ENCODE measurements at places on chromosomes 1 and 21.

- no peak for DNase-seq
Observed at GRCh38 chr1:240474133-240474614, 137.8 kb downstream of the GREM2 start.

DNA sequence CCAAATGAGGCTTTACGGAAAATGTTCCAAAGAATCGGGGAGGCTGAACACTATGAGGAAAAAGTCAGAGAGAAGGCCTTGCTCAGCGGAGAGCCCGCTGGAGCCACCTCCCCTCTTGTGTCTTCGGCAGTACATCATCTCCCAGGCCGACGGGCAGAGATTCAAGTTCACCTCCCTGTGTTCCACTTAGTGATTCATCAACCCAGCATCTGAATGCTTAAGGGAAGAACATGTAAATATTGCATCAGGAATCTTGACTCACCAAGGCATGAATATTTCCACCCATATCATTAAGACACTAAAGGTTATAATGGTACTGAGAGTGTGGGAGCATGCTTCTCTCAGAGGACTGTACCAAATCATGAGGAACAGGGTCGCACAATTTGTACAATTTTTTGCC is 172.5 kb downstream of the ST6GALNAC5 start:
- DNase-seq: no peak

DNA sequence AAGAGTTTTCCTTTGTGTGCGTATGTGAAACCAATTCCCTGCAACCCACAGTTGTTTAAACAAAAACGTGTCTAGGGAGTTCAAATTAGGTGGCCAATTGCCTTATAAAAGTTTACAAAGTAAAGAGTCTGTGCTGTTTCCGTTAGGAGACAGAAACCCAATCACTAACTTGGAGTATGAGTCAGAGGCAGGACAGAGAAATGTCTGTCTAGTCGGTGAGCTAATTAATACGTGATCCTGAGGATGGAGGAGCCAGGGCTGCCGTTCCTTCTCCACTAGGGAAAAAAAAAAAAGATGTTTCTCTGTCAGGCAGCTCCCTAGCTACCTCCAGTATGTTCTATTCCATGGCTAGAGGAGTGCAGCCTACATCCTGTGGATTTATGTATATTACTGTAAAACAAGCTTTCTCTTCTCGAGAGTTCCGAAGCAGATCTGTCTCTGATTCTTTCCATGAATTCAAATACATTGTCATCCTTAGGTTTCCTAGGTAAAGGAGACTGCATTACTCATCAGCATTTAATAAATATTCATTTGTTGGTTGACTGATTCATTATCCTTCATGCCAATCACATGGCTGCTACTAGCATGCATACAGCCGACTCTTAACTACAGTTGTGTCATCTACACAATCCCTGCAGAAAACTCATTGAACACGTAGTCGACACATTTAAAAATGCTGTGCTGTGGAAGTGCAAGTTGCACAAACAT is 430.6 kb downstream of the KIF26B start:
- no peak for DNase-seq

DNA sequence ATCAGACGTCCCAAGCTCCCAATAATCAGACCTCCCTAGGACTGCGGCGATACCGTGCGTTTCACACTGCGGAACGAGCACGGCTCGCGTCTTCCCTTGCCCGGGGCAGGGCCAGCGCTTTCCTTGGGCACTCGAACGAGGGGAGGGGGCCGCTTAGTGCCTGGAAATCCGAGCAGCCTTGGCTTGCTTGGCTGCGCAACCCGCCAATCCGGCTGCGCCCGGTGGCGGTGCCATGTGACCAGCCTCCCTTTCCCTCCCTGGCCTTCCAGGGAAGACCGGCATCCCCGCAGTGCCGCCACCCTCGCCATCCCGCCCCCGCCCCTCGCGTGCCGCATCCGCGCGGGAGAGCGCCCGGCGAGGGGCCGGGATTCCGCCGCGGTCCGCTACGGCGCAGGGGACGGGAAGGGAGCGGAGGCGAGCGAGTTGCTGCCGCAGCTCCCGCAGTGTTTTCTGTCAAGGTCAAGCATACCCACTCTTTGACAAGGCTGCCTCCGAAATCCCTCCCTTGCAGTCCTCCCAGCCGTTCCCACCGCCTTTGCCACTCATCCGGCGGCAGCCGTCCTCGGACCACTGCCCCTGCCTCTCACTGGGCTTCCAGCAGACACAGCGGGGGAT is 8.3 kb upstream of the RNF19B start:
- no peak for DNase-seq

GRCh38 chr1:223114871-223115270 is 28.2 kb downstream of the TLR5 start:
- no peak for DNase-seq

- no peak for DNase-seq
Observed at GRCh38 chr1:54610048-54610447, 13.3 kb downstream of the FAM151A start.

- no peak for DNase-seq
Observed at GRCh38 chr1:45762291-45762690, 11.8 kb upstream of the IPP start.

GRCh38 chr1:25651036-25651640 is 34.5 kb downstream of the MAN1C1 start:
- DNase-seq: no peak

DNA sequence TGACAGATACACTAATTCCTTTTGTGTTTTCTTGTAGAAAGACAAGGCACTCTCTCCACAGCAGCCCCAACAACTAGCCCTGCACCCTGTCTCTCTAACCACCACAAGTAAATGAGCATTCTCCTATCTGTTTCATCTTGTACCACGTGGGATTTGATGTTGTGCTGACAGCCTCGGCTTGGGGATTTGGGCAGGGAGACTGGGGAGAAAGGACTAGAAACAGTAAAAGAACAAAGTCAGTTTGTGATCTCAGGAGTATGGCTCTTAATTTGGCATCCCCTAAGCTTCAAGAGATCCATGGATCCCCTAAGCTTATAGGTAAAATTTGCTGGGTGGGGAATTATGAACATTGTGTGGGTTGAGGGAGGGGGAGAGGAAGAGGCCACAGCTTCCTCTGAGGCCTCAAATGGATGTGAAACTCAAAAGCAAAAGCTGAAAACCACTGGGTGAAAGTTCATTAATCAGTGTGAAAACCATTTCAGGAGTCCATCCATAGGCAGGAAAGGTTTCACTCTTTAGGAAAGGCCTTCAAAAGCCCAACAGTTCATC is 3.1 kb downstream of the C1orf162 start:
- DNase-seq: no peak

- DNase-seq: no peak
Observed at GRCh38 chr1:99728494-99729235, 37.8 kb downstream of the FRRS1 start.

- DNase-seq: no peak
Observed at GRCh38 chr1:6653436-6654290, 29.0 kb downstream of the THAP3 start.

DNA sequence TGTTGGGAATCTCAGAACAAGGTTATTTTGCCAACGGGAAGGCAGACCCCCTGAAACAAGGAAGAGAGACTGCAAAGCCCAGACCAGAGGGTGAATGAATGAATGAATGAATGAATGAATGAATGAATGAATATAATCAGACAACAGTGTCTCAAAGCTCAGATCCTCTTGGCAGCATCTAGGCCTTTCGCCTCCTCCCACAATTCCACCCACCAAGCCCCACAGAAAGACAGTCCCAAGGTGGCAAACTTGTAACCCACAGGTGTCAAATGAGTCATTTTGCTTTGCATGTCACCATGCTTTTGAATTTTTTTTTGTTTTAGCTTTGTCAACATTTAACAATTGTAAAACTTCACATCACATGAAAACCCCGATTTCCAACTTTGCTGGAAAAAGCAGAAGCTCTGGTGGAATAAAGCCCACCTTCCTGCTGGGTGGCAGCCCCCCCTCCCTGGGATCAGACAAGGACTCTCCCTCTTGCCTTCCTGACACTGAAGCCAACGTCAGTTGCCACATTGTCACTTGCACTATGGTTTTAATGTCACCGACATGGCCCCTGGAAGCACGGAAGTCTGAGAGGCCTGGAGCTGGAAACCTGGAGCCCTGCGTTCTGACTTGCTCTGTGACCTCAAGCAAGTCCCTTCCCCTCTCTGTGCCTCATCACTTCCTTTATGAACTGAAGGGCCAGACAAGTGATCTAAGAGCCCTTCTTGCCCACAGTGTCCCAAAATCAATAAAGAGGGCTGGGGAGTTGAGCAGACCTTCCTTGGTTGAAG is 134.6 kb upstream of the RUNX3 start:
- peak; percentile 22 for DNase-seq

GRCh38 chr1:26404641-26405040 is 6.0 kb upstream of the LIN28A start:
- no peak for DNase-seq

- DNase-seq: no peak
Observed at GRCh38 chr1:81032374-81032773, 768.4 kb upstream of the ADGRL2 start.

DNA sequence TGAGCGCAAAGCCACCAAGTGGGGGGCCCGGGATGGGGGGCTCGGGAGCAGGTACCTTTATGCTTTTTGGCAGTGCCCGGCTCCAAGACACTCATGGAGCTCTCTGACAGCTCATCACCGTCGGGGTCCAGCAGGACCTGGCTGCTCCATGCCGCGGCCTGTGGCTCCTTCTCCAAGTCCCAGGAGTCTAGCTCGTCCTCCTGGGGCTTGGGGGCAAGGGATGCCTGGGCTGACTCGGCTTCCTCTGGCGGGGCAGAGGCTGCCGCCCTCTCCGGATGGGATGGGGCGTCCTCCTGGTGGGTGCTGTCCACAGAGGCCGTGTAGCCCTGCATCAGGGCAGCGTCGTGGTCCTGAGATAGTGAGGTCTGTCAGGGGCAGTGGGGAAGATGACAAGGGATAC is 19.9 kb upstream of the PRDM15 start:
- no peak for DNase-seq

DNA sequence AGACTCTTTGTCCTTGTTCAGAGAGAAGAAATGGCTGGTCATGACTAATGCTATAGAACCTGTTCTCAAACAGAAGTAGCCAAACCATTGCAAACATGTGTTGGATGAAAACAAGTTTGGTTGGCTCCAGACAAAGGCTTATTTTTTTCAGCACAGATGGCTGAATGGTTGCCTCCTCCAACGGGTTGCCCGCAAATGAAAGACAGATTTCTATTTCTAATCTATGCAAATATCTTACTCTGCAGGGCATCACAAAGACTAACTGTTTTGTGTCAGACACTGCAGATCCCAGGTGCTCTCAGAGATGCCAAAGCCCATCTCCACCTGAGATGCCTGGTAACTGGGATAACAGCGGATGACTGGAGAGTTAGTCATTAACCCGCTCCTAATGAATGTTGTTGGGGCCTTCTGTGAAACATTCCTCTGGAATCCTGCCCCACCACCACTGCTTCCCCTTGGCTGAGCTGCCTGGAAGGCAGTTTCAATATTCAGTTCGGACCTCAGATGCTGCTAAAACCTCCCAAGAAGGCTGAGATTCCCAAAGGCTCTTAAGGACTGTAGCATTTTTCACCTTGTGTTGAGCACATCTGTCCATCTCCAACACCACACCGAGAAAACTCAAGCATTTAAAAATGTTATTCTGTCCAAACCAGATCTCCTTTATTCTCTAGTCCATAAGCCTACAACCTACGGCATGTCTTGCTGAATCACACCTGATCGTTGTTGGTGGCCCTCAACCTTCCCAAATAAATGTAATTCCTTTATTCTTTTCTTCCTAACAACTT is 104.4 kb downstream of the PTPN14 start:
- DNase-seq: no peak

DNA sequence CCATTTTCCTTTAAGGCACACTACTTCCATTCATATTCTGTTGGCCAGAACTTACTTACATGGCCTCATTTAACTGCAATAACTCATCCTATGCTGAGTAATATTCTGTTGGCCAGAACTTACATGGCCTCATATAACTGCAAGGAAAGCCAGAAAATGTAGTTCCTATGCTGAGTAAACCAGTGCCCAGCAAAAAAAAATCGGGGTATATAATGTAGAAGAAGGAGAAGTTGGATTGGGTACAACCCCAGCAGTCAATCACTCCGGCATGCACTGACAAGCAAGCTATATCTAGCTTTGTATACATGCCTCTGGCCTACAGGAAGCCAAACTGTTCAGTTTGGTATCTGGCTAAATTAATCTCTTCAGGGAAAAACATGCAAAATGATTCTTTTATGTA is 39.4 kb upstream of the PPIH start:
- DNase-seq: no peak

DNA sequence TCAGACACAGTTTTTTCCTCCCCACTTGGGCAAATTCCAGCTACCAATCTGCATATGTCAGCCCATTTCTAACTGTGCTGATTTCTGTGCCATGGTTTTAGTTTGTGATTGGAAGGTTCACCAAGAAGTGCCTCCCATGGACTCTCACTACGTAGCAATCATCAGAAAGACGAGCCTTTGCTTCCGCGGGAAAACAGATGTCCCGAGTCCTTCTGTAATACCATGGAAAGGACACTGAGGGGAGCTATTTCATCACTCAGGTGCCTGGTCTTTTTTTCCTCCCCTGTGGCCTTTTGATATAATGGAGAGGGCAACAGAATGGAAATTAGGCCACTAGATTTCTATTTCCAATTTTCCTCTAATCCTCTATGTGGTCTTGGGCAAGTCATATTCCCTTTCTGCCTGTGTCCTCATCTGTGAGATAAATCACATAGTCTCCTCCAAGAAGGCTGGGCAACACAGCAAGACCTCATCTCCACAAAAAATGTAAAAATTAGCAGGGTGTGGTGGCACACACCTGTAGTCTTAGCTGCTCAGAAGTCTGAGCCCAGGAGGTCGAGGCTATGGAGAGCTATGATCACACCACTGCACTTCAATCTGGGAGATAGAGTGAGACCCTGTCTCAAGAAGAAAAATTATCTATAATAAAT is 24.8 kb downstream of the LEMD1 start:
- peak; percentile 14 for DNase-seq

- no peak for DNase-seq
Observed at GRCh38 chr1:112712191-112712590, 2.9 kb downstream of the PPM1J start.

- DNase-seq: no peak
Observed at GRCh38 chr1:173426057-173426456, 51.1 kb upstream of the PRDX6 start.

DNA sequence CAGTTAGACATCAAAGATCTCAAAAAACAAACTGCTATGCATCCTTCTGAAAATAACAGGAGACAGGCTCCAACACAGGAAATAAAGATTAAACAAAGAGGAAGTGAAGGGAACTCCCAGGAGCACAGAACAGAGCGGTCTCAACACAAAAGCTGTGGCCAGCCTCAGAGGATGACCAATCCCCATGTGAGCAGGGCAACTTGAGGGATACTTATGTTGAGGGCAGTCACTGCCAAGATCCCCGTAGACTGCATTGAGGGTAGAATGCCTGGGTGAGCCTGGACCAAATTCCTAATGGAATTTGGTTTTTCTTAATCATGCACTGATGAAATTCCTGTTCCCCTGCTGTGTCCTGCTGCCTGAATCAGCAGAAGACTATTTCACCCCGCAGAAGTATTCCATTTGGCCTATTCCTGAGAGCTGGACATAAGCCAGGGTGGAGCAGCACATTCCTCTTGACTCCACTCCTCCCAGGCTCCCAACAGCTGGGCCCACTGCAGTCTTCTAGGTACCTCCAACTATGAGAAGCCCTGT is 49.0 kb downstream of the JAK1 start:
- DNase-seq: no peak

- no peak for DNase-seq
Observed at GRCh38 chr1:199693724-199694123, 333.8 kb upstream of the NR5A2 start.

Data from GM18507 (cell line).